Hippocampal formation (tissue), 2 donors: ENCODE measurements at places on chromosomes 2 and 18.

- DNase-seq, result no peak
Measured at GRCh38 chr2:218152777-218153176, 14.0 kb downstream of the CXCR1 start.

DNA sequence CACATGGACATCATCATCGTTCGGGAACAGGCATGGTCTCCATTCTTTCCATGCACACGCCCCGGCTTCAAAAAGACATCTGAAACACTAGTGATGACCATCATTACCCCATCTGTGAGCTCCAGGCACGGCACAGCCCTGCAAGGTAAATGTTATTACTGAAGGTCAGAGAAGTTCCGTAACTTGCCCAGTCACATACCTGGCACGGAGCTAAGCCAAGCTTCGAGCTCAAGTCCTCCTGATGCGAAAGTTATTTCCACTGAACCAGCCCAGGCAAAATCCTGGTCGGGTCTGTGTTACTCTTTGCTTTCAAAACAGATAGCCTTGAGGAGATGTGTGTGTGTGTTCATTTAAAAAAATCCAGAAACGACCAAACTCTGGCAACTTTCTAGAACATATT lies 22.8 kb downstream of the FHL2 start:
- no peak for DNase-seq

DNA sequence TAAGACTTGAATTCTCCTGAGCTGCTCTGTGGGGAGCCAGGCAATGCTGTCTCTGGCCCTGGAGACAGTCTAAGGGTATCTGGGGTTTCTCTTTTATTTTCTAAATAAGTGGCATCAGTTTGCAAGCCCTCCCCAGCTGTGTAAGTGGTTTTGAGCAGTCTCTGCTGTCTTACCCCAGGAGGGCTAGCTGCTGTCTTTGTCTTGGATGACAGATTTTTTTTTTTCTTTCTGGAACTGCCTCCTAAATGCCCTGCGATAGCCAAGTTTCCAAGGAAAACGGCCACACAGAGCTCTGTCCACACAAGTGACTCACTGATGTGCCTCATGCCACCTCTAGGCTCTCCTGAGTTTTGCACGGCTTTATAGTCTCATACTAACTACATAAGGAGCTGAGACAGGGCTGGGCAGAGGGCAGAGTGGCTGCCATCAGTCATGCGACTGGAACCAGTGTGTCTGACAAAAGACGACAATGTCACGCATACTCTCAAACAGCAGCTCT lies 37.2 kb upstream of the THOC1 start:
- no peak for DNase-seq

DNA sequence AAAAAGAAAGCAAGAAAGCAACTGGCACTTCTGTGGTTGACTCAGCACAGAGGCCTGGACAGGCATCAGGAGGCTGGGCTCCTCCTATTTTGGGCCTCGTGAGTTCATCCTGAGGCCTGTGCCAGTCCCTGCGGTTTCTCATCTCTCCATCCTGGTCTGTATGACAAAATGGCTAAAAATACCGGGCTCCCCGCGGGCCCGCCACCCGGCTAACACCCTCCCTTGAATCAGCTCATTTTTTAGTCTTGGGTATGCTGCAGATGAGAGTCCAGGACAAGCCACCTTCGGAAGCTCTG lies 62.3 kb upstream of the YWHAQ start:
- DNase-seq, result no peak

- no peak for DNase-seq
Measured at GRCh38 chr2:121534007-121534406, 3.3 kb downstream of the RNU4ATAC start.

GRCh38 chr2:160322320-160322719 lies 122.2 kb upstream of the ITGB6 start:
- no peak for DNase-seq
